Fibroblast of skin of right biceps (primary cell): ENCODE measurements at places on chromosomes 4 and X.
A peak's percentile ranks its signal among the peaks of the same experiment; 100 is the strongest.

DNA sequence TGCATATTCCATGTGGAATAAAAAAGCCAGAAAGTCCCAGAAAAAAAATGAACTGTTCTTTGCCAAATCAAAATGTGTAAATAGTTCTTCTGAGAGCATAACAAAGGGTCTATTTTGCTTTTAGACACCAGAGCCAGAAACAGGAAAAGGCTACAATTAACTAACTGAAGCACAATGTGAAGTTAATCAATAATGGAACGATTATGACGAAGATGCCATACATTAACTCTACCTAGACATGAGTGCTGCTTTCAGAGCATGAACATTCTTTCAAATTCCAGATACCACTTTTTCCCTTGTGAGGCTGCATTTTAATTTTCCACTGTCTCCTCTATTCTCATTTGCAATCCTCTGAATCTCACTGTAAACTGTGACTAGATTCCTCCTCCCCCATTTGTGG is 48.7 kb upstream of the PHOX2B start:
- DNase-seq = no peak

DNA sequence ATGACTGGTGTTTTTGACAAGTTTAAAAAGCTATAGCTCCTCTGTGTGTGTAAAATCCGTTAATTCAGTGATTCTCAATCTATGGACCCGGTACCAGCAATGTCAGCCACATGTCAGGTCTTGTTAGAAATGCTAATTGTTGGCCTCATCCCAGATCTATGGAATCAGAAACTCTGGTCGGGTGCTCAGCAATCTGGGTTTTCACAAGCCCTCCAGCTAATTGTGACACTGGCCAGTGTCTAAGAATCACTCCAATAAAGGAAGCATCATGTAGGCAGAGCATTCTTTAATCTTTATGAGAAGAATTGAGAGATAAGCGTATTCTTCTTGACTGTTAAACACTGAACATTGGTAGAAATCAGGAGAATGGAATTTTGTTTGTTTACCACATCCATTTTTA is 1498.2 kb upstream of the TENM3 start:
- DNase-seq = no peak

GRCh38 chrX:124555036-124555595 is 208.8 kb downstream of the SH2D1A start:
- peak; percentile 95 for DNase-seq

- no peak for DNase-seq
These were observed 152.5 kb upstream of the SPRY1 start for GRCh38 chr4:123244137-123244536.

DNA sequence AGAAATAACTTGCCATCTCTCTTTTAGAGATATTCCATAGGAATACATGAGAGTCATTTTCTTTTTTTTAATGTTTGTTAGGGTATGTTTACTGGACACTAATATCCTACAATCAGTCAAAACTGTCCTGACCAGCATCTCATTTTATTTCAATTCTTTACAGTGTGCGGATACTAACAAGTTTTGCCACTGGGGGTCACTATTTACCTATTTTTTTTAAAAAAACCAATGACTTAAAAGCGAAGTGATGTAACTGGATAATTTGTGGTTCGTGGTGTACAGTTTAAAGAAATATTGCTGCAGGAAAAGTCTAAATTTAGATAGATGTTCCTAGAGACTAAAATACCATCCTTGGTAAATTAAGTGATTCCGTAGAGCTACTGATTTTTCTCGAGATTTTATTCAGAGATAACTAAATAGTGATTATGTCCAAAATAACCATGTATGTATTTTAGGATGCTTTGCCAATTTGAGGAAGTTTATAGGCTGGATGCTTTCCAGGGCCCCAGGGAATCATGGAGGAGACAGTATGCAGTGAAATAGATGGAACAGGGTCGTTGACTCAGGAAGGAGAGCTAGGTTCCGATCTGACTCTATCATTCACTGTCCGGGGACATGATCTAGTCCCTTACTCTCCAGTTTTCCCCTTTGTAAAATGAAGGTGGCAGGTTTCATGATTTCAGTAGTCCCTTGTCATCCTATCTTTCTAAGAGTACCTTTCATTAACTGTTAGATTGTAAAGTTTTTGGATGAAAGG is 34.0 kb upstream of the GNPDA2 start:
- peak; percentile 21 for DNase-seq

DNA sequence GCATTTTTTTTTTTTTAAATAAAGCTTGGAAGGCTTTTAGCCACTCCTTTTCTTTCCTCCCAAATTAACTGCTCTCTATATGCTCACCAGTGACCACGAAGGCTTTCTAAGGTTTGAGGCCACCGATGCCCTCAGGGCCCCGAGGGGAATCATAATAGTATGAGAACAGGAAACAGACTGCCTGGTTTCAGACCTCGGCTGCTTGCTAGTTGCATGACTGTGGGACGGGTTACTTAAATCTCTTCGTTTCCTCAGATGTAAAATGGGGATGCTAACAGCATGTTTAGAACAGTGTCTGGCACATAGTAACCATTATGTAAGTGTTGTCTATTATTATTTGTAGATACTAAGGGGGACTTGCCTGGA is 3.6 kb downstream of the LINC00632 start:
- no peak for DNase-seq

- DNase-seq = no peak
These were observed 39.2 kb upstream of the HMX1 start for GRCh38 chr4:8910822-8911315.

- peak; percentile 50 for DNase-seq
These were observed 77.9 kb downstream of the CEP135 start for GRCh38 chr4:56026596-56026995.

DNA sequence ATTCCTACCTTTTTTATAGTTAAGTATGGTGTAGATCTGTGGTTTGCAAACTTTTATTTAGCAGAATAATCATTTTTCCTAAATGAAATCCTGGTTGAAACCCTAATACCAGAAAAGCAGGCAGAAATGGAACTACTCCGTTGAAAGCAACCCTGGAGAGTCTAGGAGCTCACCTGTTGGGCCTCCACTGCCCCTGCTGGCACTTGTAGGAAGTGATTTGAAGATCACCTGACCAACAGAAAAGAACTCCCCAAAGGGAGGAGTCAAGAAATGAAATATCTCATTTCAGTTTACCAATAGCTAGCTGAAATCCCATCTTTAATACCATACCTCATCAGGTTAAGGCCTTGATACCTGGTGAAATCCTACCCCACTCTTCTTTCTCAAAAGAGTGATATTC is 277.1 kb downstream of the KLHL13 start:
- no peak for DNase-seq

GRCh38 chr4:78722320-78722719 is 53.8 kb upstream of the BMP2K start:
- DNase-seq = no peak

DNA sequence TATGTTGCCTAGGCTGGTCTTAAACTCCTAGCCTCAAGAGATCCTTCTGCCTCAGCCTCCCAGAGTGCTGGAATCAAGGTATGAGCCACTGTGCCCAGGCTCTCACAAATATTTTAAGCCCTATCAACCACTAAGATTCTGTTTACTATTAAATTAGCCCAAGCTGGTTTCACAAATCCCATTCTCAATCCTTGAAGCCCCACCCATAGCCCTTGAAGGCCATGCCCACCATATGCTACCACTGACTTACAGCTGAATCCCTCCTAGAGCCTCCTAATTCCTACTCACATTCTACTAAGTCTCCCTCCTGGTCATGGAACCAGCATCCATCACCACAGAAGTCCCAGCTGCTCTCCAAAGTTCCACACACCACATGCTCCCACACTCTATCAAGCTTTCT is 9.7 kb downstream of the GRIPAP1 start:
- DNase-seq = no peak

GRCh38 chrX:56795309-56795868 is 66.3 kb downstream of the NBDY start:
- DNase-seq = no peak

GRCh38 chrX:105375816-105376215 is 155.3 kb upstream of the TEX13A start:
- DNase-seq = peak; percentile 12

- peak; percentile 11 for DNase-seq
These were observed 565.4 kb downstream of the GRXCR1 start for GRCh38 chr4:43457866-43458265.

GRCh38 chrX:9678215-9678965 is 87.3 kb downstream of the GPR143 start:
- no peak for DNase-seq

DNA sequence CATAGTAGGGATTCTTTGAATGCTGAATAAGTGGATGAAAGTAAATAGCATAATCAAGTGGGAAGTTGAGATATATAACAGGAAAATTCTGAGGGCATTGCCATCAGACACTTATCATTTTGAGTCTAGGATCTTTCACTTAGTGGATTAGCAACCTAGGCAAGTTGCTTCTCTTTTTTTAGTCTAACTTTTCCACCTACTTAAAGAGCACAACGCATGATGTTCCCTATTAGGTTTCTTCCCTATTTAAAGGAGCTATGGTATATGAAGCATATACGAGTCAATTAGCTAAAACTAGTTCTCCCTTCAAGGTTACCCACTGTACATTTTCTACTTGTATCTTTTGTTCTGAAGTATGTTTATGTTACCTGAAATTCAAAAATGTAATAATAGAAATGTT is 67.1 kb upstream of the HS3ST1 start:
- DNase-seq = no peak

- no peak for DNase-seq
These were observed 59.4 kb upstream of the FBXW7 start for GRCh38 chr4:152594978-152595925.

GRCh38 chr4:48960988-48961635 is 25.0 kb upstream of the CWH43 start:
- no peak for DNase-seq

- DNase-seq = peak; percentile 66
These were observed 312.8 kb downstream of the TENM3 start for GRCh38 chr4:182555997-182556418.

- peak; percentile 57 for DNase-seq
These were observed 105.5 kb downstream of the SHROOM3 start for GRCh38 chr4:76540486-76540885.

DNA sequence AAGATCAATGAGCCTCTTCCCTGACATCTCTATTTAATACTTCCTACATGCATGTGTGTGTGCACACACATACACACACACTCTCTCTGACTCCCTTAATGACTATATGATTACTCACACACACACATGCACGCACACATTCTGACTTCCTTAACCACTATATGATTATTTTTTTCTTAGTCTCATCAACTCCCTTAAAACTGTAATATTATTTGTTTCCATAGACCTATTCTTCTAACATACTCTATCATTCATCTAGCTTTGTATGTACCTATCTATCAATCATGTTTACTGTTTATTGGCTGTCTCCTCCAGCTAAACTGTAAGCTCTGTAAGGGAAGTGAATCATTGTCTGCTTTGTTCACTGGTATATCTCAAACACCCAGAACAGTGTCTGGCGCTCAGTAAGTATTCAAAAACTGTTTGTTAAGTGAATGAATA is 236.6 kb downstream of the RASL11B start:
- peak; percentile 89 for DNase-seq

- DNase-seq = peak; percentile 45
These were observed 163.5 kb downstream of the PPP3CA start for GRCh38 chr4:101183666-101184373.

DNA sequence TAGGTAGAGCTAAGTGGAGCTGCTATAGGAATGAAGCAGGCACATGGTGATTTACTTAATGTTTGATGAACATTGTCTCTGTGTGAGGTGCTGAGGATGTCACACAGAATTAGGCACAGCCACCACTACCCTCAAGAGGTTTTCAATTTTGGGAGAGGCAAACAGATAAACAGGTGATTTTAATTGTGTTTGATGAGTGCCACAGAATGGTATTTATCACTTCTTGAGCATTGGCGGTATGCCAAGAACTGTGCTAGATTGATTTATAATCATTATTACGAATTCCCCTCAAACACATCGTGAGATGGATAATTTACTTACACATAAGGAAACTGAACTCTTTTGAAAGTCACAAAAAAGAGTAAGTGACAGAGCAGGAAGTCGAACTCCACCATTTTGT is 74.8 kb downstream of the FREM3 start:
- DNase-seq = no peak

DNA sequence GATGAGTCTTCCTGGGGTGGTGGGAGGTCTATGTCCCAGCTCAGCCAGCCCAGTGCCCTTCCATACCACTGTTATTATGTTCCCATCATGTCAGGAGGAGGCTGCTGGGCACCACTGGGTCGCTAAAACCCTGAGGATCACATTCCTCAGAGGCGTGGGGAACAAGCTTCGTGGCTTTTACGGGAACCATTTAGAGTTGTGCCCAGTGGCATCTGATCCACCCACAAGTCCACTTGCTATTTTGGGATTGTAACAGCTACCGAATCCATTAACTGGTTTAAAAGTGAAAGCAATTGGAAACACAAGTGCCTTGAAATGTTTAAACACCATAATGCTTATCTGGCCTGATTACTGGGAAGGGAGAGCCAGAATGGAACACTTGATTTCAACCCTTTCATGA is 13.1 kb upstream of the CCKAR start:
- no peak for DNase-seq

GRCh38 chrX:44898411-44899221 is 25.6 kb downstream of the KDM6A start:
- DNase-seq = no peak
